ENCODE measurements at places on chromosomes 4 and X.

DNA sequence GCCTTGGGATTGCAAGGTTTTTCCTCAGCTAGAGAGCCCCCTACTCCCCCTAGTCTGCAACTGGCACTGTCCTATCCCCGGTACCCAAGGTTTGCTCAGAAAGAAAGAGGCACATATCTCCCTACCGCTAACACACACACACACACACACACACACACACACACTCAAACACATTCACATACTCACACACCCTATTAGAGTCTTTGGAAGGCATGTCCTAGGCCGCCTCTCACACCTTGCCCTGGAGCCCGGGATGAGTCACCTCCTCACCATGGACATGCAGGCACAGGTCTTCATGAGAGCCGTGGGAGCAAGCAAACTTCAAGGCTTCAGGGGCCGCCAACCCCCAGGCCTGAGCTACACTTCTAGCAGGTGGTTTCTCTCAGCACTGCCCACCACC is 49.2 kb downstream of the PJA1 start:
- DNase-seq, result no peak

DNA sequence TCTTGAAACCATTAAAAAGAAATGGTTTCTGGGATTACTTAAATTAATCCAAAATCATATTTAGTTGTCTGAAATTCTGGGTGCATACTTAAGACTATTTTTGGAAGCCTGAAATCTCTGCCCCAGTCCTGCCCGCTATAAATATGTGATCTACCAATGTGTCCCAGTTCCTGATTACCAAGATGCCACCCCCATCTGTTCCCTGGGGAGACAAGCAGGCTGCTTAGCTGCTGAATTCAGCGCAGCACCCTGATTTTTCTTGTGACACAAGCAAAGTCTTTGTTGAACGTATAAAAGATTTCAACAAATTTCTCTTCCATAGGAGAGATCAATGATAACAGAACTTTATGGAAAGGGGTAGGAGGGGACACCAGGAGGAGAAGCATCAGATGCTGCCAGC is 100.6 kb upstream of the PRPS2 start:
- no peak for DNase-seq

DNA sequence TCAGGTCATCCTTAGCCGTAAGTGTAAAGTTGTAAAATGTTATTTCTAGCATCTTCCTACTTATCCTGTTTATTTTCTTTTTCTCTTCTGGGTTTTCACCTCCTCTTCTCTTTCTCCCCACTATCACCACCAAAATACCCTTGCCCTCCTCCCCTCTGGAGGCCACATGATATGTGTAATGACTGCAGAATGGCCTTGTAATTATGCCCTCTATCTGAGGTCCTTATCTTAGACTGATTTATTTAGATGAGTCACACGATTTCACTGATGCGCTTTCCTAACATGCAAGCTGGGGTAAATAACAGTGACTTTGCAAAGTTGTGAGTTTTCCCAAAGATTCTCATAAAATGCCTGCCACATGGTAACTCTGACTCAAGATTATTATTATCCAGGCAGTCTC is 231.8 kb upstream of the GPRIN3 start:
- DNase-seq, result no peak

GRCh38 chrX:64975491-64975890 is 759 bp downstream of the ZC4H2 start:
- no peak for DNase-seq

DNA sequence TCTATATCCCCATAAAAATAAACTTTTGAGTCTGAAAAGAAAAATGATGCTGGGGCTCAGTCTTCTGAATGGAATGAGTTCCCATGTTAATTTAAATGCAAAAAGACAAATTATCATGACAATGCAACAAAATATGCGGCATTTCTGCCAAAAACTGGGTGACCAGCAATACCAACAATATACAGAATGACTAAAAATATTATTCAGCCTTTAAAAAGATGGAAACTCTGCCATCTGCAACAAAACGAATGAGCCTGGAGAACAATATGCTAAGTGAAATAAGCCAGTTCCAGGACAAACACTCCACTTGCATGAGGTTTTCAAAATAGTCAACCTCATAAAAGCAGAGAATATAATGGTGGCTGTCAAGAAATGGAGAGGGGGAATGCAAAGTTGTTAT is 558.5 kb downstream of the IL15 start:
- no peak for DNase-seq

- no peak for DNase-seq
Observed at GRCh38 chrX:54066841-54067240, 22.6 kb upstream of the PHF8 start.
